NCI-H460 (cell line): ENCODE measurements at places on chromosomes 12 and 14.

GRCh38 chr14:78637489-78637888 lies 467.3 kb downstream of the NRXN3 start:
- no peak for DNase-seq

GRCh38 chr14:102796661-102797190 lies 19.5 kb downstream of the TRAF3 start:
- no peak for DNase-seq

DNA sequence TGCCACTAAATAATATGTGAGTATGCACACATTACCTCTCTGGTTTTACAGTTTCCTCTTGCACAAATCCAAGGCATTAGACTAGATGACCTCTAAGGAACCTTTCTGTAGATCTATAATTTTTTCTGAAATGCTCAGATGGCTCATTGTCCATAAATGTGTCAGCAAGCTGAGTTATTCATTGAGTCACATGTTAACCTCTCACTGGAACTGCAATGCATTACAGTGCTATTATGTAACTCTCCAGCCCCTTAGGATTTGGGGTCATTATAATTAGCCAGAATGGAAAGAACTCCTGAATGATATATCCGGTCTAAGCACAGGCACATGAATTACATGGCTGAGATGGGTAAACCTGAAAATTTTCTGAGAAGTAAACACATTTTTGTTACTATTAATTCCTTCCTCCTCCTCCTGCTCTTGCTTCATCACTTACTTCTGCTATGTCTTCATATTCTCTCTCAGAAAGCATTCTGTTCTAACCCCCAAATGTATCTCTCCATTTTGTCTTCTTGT lies 20.3 kb upstream of the DRAM1 start:
- no peak for DNase-seq

- no peak for DNase-seq
These were observed 14.4 kb downstream of the FAM222A start for GRCh38 chr12:109727746-109728726.

DNA sequence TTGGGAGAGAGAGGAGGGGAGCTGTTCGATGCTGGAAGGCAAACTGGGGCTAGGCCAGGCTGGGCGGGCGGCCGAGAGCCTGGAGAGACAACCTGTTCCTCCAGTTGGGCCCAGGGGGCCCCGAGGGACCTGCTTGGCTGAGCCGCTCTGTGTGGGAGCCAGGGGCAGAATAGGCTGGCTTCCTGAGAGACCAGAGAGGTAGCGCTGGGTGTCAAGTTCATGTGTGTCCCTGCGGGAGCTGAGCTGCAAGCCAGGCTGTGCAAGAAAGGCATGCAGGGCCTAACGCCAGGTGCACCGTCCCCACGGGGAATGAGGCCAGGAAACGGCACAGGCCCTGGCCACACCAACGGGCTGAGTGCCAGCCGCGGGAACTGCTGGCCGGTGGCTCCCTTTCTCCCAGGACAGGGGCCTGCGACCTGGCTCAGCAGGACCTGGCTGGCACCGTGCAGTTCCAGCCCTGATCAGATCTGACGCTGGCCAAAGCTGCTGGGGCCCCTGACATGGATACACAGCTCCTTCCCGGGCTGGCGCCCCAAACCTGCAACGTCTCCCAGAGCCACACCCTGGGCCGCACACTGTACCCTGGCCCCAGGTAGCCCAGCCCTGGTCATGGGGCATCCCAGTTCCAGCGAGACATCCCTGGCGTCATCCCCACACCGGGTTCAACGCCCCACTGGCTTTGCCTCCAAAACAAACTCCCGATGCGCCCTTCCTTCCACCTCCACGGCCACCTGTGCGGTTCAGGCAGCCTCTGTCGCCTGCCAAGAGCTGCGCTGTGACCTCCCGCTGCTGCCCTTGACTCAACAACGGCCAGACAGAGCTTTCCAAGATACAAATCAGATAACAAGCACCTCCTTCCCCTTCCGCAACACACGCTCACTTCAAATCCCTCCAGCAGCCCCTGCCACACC lies 65.0 kb downstream of the RFLNA start:
- no peak for DNase-seq
